Activated T-helper 17 cell treated with anti-CD3 and anti-CD28 coated beads, Interleukin-2, amount 50 U/mL, for 72 hours (primary cell): ENCODE measurements at places on chromosomes 6 and 20. TPM values are rescaled to one million over a fixed set of nuclear protein-coding genes. Genes with fewer than 3 reads are reported as not detected.

RIPPLY2 gene
- total RNA-seq: not detected

- no peak for ATAC-seq
Measured at GRCh38 chr6:104816125-104816524, 43.6 kb downstream of the HACE1 start.

KCNG1 gene
- 0.42 TPM for total RNA-seq

GRCh38 chr20:10560686-10561085 lies 113.1 kb downstream of the JAG1 start:
- no peak for ATAC-seq

GRCh38 chr20:14700639-14700960 lies 363.2 kb upstream of the FLRT3 start:
- no peak for ATAC-seq

- ATAC-seq: no peak
Measured at GRCh38 chr6:157983406-157984119, 1.9 kb downstream of the SYNJ2 start.

SH3BGRL2 gene
- total RNA-seq: 0.06 TPM

- no peak for ATAC-seq
Measured at GRCh38 chr20:39751557-39752137, 789.5 kb downstream of the DHX35 start.

RPP21 gene
- 20.8 TPM for total RNA-seq

DNA sequence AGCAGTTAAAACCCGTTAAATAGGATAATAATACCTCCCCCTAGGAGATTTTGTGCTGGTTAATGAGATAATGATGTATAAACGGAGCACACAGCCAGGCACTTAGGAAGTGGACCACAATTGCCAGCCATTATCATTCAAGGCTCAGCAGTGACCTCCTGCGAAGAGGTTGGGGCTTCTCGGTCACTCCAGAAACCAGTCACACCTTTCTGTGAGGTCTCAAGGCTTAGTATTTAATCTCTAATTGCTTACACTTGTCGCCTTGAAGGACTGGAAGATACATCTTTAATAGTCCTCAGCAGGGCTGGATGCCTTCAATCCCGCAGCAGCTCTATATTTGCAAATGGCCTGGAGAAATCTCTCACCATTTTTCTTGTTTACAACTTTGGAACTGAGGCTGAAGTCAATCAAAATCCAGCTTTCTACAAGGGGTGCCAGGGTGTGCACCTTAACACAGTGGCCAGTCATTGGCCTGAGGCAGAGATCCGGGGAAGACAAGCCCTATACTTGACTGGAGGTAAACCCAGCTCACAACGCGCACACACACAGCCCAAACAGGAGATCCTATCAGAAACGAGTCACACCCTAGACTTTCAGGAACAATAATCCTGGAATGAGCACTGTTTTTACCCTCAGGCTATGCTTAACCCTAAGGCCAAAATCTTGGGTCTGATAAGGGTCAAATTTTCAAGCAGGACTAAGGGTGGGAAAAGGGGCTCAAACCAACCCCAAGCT lies 1.2 kb downstream of the POU5F1 start:
- no peak for ATAC-seq

- no peak for ATAC-seq
Measured at GRCh38 chr6:32371229-32371628, 474 bp downstream of the TSBP1 start.

DNA sequence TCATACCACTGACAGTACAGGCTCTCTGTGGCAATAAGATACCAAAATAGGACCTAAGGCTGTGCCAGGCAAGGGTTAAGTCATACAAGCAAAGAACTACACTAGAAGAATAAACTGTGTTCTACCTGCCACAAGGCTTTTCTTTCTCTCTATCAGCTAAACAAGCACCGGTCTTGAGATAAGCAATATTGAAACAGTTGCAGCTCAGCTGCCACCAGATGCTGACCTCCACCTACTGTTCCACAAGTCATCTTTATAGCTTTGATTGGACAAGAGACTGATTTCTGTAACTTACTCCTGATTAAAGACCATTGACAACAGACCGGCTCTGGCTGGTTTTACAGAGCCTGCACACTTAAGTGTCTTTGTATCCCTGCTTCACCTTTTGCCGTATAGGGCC lies 24.1 kb downstream of the SCP2D1 start:
- ATAC-seq: no peak

BHLHE23 gene
- not detected for total RNA-seq

DNA sequence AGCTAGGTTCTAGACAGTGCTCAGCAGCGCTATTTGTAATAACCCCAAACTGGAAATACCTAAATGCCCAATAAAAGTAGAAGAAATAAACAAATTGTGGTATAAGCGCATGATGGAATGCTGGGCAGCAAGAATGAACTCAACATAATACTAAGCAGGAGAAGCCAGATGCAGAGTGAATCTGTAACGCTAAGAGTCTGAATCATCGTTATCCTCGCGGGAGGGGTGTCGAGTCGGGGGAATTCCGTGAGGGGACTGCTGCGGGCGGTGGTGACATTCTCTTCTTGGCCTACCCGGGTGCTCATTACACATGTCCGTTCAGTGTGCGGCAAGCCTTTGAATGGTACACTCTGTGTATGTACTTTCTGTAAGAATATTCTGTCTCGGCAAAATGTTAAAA lies 83.7 kb downstream of the SULF2 start:
- ATAC-seq: no peak

DNA sequence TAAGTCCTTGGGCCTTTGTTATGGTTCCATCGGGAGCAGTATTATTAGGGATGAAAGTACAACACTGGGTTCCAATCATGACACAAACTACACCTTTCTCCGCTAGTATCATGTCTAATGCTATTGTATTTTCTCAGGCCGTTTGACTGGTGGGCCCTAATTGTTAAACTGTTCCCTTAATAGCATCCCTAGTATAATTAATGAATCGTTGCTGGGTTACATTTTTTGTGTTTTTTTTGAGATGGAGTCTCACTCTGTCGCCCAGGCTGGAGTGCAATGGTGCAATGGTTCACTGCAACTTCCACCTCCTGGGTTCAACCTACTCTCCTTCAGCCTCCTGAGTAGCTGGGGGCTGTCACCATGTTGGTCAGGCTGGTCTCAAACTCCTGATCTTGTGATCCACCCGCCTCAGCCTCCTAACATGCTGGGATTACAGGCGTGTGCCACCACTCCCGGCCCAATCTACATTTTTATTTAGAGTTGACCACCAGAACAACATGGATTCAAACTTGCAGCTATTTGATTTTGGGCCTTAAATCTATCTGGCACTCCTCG lies 4.1 kb upstream of the ZNFX1 start:
- no peak for ATAC-seq

DNA sequence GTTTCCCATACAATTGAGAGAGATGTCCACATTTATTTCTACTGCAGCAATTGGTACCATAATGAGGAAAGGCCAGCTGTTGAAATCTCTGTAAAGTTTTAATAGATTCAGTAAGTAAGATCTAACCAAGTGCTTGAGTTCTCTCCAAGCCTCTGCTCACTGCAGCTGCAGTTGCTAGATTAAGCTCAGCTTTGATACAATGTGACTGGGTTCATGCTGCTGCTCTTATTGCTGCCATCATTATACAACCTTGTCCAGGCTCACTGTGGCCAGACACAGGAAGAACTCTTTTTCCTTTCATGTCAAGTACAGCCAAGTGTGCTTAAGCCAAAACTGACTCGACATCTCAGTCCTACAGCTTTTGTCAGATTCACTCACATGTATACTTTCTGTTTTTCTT lies 423.5 kb downstream of the GJA1 start:
- ATAC-seq: no peak

DNA sequence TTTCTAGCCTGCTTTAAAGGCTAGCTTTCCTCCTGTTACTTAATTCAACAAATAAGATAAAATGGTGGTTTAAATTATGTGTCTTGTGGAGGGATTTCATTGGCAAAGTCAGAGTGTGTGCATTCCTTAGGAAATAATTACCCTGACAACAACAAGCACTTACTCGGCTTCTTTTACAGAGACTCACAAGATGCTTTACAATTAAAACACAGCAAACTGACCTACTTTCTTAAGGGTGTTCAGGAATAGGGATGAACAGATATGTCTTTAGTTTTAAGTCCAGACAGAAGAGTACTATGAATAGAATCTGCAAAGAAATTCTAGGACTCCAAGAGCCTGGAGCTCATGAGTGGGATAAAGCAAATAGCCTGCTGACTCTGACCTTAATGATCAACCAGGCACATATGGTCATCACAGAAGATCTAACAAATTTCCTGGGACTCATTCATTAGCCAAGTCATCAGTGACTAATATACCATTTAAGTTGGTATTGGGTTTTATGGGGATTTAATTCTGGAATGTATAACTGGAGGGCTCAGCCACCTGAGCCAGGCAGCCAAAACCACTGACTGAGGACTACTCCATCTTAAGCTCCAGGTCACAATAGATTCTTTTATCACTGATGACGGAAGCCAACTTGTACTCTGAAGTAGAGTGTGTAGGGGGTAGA lies 161.8 kb upstream of the RIMS1 start:
- no peak for ATAC-seq

- peak; percentile 95 for ATAC-seq
Measured at GRCh38 chr6:53048431-53049195, 16.6 kb upstream of the FBXO9 start.

- ATAC-seq: no peak
Measured at GRCh38 chr6:20279051-20279450, 66.8 kb upstream of the MBOAT1 start.

FLRT3 gene
- not detected for total RNA-seq

MUC21 gene
- not detected for total RNA-seq

LTB gene
- 269 TPM for total RNA-seq

- no peak for ATAC-seq
Measured at GRCh38 chr6:44198684-44199083, 18.0 kb upstream of the MYMX start.

POM121L2 gene
- total RNA-seq: not detected

DNA sequence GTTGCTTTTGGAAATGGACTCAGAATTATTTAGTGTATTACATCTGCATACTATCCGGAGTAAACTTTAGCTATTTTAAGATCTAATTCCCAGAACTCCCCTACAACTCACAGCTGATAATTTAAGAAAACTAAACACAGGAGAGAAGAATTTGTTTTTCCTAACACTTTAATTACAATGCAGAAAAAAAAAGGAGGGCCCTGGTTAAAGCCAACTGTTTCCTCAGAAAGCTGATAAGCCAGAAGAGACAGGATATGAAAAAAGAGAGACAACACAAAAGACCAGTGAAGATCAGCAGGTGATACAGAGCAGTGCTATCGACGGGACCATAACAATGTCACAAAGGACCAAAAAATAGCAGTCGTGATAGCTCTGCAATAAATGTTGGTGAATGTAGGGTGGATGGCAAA lies 5.8 kb downstream of the IFNGR1 start:
- no peak for ATAC-seq

GRCh38 chr6:154914288-154914687 lies 80.8 kb upstream of the TIAM2 start:
- peak; percentile 50 for ATAC-seq

- ATAC-seq: no peak
Measured at GRCh38 chr6:123594776-123595175, 42.0 kb downstream of the TRDN start.

SCAND1 gene
- 20.9 TPM for total RNA-seq

- no peak for ATAC-seq
Measured at GRCh38 chr6:21278375-21278745, 315.2 kb upstream of the SOX4 start.

MUCL3 gene
- total RNA-seq: not detected

DNA sequence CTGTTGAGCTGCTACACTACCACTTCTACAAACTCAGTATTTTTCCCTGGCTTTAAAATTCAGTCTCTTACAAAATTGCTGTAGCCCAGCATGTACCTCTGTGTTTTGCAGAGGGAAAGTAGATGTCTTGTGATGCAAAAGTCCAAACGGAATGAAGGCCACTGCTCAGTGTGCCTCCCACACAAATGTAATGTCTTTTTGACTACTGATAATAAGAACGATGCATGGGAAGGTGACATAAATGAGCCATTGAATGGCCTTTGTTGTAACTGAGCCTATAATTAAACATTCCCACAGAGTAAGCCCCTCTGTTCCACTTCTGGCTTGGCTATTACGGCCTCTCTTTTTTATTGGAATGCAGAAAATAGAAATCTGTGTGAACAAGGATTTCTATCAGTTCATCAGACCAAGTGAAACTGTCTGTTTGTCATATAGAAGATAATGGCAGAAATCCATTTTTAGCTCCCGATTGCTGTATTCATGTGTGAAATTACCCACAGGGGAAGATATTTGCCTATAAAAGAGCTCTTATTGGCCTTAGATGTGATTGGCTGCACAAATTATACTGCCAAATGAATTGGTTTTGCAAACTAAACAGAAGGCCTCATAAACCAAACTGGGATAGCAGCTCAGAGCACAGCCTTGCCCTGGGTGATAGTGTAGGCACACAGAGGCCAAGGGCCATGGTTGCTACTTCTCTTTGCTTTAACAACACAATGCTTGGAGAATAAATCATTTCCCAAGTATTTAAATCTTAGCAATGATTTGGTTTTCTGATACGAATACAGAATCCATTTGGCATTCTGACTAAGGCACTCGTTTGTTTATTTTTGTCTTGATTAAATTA lies 241.5 kb upstream of the PLN start:
- ATAC-seq: no peak

DNA sequence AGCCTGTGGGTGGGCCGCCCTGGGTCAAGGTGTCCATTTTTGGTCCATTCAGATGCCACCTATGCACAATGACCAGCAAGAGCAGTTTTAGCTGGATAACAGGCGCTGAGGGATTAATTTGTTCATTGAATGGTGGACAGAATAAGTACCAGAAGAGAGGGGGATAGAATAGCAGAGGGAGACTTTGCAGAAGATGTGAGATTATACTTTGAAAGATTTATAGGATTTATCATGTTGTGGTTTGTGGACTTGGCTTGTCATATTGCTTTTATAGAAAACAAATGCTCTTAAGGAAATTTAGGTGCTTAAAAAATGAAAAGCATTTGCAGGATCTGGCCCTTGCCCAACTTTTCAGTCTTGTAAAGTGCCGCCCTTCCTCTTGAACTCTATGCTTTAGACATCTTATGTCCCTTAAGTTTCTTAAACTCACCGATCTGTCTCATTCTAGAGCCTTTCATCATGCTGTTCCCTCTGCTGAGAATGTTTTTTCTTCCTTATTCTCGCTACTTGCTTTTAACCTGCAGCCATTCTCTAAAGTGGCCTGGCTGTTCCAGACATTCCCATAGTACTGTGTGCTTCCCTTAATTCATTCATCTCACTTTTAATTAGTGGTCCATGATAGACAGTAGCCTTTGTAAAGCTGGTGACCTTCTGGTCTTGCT lies 42.5 kb downstream of the CD109 start:
- no peak for ATAC-seq

GRCh38 chr6:68007717-68008116 lies 627.4 kb upstream of the ADGRB3 start:
- ATAC-seq: no peak

DNA sequence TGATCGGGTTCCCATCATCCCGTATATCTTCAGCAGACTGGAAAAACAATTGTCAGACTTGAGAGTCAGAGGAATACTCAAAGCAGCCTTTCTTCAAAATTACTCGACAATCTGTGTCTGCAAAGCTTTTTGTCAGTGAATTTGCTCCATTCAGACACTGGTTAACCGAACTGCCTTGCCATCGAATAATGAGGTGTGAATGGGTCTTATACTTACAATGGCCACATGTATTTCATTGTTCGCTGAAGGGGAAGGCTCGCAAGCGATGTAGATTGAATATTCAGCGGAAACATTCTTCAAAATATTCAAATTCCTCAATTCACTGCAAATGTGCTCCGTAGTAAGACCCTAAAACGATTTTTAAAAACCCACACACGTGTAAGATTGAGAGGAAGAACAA lies 32.9 kb downstream of the JAG1 start:
- ATAC-seq: no peak

ANKS1A gene
- total RNA-seq: 7.7 TPM

EYS gene
- total RNA-seq: not detected

- no peak for ATAC-seq
Measured at GRCh38 chr20:58667975-58668374, 16.9 kb downstream of the STX16 start.

CNBD2 gene
- 5.0 TPM for total RNA-seq
